ENCODE measurements at places on chromosomes 12 and 14.
A peak's percentile ranks its signal among the peaks of the same experiment; 100 is the strongest.

DNA sequence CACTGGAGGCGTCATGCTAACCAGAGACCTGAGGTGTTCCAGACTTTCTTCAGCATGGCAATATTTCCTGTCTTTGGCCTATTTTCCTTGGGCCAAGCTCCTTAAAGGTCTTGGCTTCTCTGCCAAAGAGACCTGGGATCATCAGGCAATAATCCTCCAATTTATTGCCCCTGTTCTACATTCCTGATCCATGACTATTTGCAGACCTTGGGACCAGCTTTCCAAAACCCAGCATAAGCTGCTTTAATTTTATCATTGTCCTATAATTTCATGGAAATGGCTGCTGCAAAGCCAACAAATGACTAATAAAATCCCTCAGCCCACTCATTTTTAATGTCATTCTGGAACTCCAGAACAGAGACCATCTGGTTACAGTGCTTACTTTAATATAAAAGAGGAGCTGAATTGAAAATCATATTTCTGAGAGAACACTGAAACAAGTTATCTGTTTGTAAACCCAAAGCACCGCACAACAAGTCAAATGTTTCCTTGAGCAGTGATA lies 166.9 kb upstream of the BTG1 start:
- no peak for DNase-seq

DNA sequence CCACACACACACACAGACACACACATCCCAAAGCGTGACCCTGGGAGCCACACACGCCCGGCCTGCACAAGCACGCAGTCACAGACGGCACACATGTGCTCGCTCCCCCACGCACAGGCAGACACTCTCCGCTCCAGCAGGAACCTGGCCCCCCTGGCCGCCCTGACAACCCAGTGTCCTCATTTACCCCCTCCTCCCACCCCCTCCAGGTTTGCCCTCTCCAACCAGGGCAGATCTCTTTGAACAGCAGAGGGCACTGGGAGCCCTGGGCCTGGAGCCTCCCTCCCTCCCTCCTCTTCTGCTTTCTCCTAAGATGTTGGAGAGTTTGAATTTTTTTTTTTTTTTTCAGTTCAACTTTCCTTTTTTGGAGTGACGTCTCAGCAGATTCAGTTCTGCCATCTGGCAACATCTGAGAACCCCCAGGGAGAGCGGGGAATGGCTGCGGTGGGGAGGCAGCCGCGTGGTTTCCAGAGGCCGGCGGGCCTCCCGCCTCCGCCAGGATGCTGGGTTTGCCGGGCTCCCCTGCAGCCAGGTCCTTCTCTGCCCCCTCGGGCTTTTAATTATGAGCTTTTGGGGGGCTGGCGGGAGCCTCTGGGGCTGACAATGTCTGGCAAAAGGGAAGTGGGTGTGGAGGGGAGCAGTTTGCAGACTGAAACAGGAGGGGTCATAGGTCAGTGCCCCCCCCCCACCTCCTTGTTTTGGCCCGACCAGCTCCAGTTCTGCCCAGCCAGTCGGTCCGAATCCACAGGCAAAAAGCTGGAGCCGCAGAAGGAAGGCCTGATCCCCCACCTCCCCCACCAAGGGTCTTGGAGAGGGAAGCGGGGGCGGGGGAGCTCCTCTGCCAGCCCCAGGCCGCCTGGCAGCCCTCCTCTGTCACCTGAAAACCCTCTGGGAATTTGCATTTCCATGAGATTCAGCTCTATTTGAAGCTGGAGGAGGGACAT lies 1.3 kb upstream of the NCOR2 start:
- DNase-seq = peak; percentile 58

- DNase-seq = no peak
Measured at GRCh38 chr12:96403870-96404269, 3.6 kb upstream of the CDK17 start.

- DNase-seq = peak; percentile 8
Measured at GRCh38 chr14:39102265-39102968, 618 bp downstream of the SEC23A start.

DNA sequence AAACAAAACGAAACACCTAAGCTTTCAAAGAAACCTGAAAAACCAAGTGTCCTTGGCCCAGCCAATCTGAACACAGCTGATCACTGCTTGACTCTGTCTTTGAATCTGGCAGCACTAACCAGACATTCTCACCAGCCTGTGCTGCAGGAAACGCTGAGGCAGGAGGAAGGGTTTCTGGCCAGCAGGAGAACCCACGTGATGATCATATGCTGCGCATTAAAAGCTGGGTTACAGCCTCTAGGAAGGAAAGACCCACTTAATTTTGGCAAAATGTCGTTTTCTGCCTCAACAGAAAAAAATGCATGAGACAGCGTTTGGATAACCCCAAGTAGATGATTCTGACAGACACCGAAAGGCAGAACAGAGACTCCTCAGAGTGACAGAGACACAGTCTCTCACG lies 9.8 kb downstream of the APPL2 start:
- DNase-seq = peak; percentile 53

GRCh38 chr12:120110550-120111501 lies 5.7 kb downstream of the RAB35 start:
- DNase-seq = peak; percentile 65

DNA sequence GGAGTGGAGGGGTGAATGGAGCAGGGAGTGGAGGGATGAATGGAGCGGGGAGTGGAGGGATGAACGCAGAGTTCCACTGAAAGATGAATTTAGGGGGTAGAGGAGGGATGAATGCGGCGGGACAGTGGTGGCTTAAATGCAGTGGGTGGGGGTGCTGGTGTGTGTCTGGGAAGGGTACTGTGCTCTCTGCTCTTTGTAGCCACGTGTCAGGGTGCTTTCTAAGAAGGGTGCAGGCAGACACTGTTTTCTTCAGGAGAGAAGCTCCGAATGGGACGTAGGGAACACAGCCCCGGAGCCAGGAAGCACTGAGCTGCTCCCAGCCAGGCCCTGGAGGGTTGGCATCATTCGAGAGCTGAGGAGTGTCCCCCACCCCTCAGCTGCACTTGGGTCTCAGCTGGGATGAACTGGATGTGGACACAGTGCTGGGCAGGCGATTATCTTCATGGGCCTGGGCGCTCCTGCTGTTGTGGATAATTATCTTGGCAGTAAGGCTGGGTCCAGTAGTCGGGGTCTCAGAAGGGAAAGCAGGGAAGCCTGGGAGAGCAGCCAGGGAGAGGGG lies 9.5 kb upstream of the CEP170B start:
- no peak for DNase-seq

DNA sequence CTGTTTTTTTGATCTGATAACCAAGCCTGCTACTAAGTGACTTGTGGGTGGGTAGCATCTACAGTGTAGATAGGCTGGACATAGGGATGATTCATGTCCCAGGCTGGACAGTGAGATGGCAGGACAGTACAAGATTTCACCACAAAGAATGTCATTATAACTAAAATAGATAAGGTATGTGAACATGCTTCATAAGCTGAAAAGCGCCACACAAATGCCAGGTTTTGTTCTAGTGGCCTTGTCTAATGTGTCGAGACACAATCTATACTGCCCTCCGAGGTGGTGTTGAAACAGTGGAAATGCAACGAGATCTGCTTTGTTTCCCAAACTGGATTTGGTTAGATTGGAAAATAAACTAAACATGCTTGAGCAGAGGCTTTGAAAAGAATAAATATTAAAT lies 4.4 kb downstream of the LGALS3 start:
- DNase-seq = no peak

DNA sequence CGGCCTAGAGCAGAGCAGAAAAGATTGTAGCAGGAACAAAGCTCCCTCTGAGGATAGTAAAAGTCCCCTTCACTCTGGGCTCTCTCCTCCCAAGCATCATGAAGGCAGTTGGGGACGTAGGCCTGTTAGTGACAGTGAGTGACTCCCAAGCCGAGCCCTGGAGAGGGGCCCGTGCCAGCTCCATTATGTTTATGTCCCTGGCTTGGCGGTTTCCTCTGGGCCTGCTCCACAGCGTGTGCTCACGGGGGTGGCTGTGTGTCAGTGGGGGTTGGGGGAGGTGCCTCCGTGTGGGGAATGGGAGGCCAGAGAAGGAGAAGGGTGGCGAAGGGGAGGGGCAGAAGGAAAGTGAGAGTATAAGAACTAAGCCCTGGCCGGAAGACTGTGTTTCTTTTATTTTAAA lies 170.0 kb upstream of the VASH1 start:
- no peak for DNase-seq

DNA sequence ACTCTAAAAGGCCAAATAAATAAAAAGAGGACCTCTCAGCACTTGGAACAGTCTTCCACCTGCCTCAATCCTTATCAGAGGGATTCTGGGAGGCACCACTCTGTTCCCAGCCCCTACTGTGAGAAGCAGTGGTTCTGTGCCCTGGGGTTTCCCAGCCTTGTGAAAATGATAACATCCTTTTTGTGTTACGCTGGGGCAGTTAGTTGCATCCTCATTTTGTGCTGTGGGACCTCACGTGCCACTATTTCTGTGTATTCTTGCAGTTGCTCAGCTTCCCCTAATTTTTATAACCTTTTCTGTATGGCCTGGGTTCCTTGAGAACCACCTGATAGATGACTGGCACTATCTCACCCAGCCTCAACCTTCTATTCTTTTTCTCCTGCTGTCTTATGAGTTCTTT lies 10.8 kb upstream of the CMA1 start:
- no peak for DNase-seq

DNA sequence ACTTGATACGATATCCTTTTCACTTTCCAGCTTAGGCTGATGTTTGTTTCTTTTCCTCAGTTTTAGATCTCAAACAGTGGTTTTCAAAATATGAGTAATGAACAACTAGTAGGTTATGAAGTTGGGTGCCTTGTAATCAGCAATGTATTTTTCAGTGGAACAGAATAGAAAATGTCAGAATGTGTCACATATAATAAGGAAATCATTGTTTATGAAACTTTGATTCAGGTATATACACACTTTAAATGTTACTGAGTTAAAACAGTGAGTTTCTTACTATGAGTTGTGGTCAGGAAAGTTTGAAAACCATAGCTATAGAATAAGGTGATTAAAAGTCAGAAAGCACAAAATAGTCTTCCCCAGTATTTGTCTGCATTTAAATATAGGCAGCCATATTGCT lies 39.8 kb downstream of the TBK1 start:
- DNase-seq = no peak

GRCh38 chr14:65043893-65044595 lies 57.3 kb downstream of the FNTB start:
- no peak for DNase-seq

DNA sequence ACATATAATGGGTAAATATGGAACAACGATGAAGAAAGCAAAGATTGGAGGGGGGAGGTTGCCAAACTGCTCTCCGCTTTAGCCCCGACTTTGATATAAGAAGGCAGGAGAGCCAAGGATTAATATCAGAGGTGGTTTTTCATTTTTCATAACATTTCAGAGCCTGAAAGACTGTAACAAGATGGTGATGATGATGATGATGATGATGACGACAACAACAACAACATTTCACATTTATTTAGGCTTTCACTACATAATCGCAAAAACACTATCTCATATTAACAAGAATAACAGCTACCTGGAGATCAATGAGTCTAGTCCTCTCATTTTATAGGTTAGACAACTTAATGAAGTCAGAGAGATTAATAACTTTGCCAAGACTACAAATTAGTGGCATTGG lies 86.1 kb downstream of the ANKS1B start:
- no peak for DNase-seq

- no peak for DNase-seq
Measured at GRCh38 chr14:100148837-100149731, 10.4 kb downstream of the DEGS2 start.

DNA sequence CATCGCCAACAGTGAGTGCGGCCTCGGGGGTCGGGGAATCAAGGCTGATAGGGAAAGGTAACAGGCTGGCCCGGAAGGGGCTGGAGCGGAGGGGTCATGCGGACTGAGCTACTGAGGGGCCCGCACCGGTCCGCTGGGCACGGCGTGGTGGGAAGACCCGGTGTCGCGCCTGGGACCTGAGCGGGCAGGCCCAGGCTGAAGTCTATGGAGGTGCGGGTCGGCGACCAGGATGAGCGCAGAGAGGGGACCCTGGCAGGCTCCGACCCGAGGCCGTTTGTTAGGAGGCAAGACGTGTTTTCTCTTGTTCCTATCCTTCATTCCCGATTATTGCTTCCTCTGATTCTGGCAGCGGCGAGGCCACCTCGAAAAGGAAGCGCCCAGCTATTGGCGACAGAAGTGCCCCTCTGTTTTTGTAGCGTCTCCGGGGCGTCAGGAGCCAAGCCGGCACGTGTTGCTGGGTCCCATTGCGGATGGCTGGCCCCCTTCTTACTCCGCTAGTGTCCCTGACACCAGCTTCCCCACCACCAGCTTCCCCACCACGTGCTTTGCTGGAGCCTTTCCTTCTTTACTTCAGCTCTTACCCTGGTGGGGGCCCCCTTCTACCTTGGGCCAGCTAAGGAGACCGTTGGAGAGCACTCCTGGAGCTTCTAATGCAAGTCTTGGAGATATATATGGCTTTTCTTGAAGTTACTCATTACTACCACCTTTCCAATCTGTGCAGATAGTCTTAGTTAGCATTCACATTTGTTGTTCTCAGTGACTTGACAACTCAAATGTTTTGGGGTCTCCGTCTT lies 653 bp downstream of the PA2G4 start:
- DNase-seq = peak; percentile 50

GRCh38 chr12:30188602-30189326 lies 405.0 kb upstream of the TMTC1 start:
- DNase-seq = no peak

DNA sequence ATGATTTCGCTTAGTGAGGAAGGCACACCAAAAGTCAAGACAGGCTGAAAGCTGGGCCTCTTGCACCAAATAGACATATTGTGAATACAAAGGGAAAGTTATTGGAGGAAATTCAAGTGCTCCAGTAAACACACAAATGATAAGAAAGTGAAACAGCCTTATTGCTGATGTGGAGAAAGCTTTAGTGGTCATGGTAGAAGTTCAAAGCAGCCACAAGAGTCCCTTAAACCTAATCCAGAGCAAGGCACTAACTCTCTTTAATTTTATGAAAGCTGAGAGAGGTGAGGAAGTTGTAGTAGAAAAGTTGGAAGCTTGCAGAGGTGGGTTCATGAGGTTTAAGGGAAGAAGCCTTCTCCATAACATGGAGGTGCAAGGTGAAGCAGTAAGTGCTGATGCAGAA lies 988.3 kb downstream of the VRK1 start:
- DNase-seq = no peak

GRCh38 chr14:60196291-60196690 lies 31.1 kb upstream of the DHRS7 start:
- DNase-seq = no peak

GRCh38 chr12:46370380-46370734 lies 2.2 kb downstream of the SLC38A2 start:
- DNase-seq = no peak

- DNase-seq = no peak
Measured at GRCh38 chr12:121205491-121205890, 4.4 kb upstream of the P2RX4 start.

GRCh38 chr12:66354291-66354690 lies 52.0 kb downstream of the HELB start:
- no peak for DNase-seq

GRCh38 chr14:99763527-99764221 lies 29.5 kb upstream of the EML1 start:
- DNase-seq = no peak

DNA sequence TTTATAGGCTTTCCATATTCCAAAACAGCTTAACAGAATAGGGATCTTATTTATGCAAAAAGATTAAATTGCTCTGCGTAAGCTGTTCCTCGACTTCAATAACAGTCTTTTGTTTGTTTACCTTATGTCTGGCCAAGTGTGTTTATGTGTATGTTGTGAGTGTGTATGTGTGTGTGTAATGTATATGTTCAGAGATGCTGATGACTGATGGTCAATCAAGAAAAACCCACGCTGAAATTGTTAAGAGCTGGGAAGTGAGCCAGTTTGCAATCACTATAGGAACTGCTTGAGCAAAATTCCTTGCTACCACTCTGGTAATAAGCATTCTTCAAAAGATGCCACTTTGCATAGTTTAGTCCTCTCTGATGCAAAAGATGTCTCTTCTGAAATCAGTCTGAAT lies 59.6 kb downstream of the PRKD1 start:
- no peak for DNase-seq

- DNase-seq = no peak
Measured at GRCh38 chr14:36022765-36023410, 153.6 kb downstream of the PTCSC3 start.
